LoVo (cell line): ENCODE measurements at places on chromosomes 16 and 17.
A peak's percentile ranks its signal among the peaks of the same experiment; 100 is the strongest.

DNA sequence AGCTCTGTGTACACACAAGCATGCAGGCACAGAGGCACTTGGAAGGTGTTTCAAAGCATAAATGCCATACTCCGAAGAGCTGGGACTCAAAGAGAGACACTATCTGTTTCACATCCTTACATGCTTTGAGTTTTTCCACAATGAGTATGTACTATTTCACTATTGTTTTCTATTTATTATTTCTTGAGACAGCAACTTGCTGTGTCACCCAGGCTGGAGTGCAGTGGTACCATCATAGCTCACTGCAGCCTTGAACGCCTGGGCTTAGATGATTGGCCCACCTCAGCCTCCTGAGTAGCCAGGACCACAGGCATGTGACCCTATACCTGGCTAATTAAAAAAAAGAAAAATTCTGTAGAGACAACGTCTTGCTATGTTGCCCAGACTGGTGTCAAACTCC, 31.6 kb downstream of the CYB5D2 start:
- DNase-seq = no peak

DNA sequence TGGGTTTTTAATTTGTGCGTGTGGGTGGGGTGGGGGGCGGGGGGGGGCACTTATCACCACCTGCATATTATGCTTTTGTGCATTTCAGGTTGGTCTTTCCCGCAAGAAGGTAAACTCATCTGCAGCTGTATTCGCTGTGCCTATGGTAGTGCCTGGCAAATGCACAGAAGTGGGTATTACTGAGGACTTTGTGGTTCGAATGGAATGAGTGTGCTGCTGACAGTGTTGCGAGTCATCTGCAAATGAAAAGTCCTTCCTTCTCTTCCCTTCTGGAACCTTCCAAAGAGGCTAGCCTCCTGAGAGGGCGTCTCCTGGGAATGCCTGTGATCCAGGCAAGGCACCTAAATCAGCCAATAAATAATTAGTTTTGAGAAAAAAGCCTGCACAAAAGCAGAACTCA, 532.9 kb downstream of the MAF start:
- DNase-seq = peak; percentile 12

DNA sequence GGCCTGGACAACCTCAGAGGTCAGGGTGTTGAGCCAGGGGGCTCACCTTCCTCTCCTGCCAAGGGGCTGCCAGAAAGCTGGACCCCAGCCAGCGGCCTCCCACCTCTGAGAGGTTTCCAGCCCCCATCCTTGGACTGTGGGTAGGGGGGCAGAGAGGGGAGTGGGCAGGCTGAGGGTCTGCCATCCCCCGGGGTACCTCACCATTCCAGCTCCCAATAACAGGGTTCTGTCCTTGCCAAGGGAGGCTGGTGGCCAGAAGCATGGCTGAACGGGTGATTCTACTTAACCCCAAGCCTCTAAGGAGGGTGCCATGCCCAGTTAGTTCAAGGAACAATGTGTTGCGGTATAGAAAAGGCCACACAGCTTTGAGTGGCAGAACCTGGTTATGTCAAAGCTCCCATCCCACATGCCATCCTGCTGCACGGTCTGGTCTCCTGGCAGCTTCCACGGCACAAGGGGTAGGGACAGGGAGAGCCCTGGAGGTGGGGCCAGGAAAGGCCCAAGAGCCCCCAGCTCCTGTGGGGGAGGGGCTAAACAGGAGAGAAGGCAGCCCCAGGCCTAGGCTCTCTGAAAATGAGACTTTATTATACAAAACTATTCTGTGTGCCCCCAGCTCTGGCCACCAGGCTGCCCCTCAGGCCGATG, 19.8 kb downstream of the B9D1 start:
- DNase-seq = no peak

DNA sequence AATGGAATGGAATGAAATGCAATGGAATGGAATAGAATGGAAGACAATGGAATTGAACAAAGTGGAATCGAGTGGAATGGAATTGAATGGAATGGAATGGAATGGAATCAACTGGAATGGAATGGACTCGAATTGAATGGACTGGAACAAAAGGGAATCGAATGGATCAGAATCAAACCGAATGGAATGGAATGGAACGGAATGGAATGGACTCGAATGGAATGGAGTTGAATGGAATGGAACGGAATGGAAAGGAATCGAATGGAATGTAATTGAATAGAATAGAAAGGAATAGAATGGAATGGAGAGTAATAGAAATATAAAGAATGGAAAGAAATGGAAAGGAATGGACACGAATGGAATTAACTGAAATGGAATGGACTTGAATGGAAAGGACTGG, 475.2 kb upstream of the WSB1 start:
- no peak for DNase-seq

DNA sequence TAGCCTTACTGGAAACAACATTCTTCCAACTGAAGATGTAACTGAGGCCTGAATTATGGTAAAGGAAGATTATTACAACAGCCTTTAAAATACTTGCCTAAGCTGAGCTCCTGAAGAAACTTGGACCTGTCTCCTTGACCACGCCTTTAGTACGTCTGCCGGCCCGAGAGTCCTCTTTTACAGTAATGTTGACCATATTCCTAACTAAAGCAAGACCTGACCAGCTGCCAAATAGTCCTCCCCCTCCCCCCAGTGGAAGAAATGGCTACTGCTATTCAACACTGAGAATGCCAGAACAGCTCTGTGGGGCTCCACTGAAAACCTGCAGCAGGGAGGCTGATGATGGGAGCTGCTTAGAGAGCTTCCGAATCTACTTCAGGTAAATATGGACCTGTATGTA, 12.6 kb upstream of the FOXJ1 start:
- DNase-seq = no peak

GRCh38 chr16:76345163-76345661, 68.0 kb downstream of the CNTNAP4 start:
- no peak for DNase-seq

DNA sequence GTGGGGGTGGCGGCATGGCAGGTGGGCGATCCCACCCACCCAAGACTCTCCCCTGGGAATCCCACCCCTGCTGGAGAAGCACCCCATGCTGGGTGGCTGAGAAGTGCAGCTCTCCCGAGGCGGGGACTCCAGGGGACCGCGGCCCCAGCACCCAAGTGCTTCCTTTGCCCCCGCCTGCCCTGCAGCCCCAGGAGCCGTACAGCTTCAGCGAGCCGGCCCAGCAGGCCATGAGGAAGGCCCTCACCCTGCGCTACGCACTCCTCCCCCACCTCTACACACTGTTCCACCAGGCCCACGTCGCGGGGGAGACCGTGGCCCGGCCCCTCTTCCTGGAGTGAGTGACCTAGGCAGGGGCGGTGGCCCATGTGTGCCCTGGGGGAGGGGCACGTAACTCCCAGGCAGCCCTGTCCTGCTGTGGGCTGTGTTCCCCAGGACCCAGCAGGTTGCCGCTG, 11.7 kb downstream of the GAA start:
- DNase-seq = no peak

DNA sequence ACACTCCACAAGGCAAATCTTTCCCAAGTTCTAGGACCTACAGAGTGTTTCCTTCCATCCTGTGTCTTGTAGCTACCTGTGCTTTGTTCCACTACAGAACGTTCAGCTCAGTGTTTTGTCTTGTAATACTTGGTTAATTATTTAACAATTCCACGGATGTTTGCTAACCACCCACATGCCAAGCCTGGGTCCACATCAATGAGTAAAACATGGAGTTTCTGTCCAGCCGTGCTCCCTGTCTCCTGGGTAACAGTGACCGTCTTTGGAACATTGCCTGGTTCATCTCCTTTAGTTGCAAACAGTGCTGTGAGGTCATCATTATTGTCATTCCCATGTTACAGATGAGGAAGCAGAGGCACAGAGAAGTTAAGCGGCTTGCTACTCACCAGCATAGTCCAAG, 41.3 kb downstream of the IRF8 start:
- no peak for DNase-seq

GRCh38 chr17:19397556-19398041, 10.6 kb upstream of the MFAP4 start:
- DNase-seq = peak; percentile 70

DNA sequence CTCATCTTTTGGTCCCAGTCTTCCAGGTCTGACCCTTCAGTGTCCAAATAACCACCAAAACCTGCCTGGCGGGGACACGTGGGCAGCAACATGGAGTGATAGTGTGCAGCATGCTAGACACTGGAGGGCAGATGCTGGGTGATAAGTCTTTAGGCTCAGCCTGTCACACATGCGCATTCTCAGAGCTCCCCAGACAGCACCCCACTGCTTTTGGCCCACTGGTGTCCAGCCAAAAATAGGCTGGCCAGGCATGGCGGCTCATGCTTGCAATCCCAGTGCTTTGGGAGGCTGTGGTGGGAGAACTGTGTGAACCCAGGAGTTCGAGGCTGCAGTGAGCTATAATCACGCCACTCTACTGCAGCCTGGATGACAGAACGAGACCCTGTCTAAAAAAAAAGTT, 12.3 kb downstream of the GINS2 start:
- no peak for DNase-seq

- no peak for DNase-seq
Measured at GRCh38 chr16:30896889-30897733, 697 bp downstream of the CTF1 start.

DNA sequence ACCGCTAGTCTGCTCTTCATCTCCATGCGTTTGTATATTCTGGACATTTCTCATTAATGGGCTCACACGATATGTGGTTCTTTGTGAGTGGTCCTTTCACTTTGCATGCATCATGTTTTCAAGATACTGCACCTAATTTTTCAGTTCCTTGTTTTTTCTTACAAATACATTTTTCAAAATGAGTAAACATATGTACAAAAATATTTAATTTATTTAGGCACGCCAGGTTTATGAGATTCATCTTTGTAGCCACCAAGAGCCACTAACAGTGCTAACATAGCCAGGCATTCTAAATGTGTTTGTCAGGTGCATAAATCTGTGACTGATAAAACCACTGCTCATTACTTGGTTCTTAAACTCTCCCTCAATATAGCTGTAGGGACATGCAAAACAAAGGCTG, 375.3 kb downstream of the WWOX start:
- no peak for DNase-seq

DNA sequence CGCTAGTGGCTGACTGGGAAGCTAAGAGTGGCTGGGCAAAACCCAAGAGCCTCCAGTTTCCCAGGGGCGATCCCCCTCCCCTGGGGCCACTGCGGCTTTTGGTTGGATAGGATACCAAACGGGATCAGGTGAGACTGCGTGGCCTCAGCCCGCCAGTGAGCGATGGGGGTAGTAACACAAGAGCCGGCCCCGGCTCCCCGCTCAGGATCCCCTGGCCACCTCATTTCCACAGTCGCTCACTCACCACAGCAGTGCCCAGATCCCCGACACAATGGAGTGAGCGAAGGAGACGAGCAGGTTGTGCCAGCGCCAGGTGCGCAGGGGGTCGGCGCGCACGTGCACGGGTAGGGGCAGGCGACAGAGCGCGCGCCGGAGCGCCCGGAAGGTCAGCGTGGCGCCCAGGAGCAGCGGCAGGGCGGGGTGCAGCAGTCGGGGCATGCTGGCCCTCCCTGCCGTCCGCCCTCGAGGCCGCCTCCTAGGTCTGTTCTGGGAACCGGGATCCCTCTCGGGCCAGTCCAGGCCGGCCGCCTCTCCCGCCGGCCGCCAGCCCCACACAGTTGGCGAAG, 290 bp downstream of the TLCD1 start:
- peak; percentile 79 for DNase-seq

- DNase-seq = no peak
Measured at GRCh38 chr17:64171041-64171440, 41.1 kb upstream of the ERN1 start.

GRCh38 chr17:58005728-58006559, 1.1 kb downstream of the SRSF1 start:
- no peak for DNase-seq

- DNase-seq = no peak
Measured at GRCh38 chr17:39410279-39410678, 8.9 kb upstream of the FBXL20 start.

DNA sequence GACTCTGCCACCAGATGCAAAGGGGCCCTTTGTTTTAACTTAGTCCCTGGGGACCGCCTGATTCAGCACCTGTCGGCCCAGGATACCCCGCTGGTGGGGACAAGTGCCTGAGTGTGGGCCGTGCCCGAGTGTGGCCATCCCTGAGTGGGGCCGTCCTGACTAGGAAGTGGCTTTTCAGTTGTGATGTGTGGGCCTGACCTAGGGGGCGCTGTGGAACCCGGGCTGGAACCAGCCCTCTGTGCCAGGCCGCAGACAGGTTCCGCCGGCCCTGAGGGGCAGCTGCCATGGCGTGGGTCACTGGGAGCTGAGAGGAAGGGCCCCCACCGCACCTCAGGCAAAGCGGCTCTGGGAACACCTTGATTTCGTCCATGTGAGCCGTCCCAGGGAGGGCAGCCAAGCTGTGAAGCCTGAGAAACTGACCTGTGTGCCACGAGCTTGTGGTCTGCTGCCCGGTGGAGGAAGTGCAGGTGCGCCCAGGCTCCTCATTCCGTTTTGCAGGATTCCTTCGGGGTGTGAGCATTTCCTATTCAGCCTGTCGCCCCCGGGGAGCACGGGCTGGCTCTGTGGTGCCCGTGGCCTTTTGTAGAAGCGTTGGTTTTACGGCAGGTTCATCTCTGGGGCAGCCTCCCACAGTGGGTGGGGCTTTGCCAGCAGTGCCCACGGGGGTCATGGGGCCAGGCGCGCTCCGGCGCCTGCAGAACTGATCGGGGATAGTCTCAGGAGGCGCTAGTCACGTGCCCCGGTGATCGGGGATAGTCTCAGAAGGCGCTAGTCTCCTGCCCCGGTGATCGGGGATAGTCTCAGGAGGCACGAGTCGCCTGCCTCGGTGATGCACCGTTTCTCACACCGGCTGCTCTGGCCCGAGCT, 5.3 kb downstream of the RPL13 start:
- DNase-seq = no peak

DNA sequence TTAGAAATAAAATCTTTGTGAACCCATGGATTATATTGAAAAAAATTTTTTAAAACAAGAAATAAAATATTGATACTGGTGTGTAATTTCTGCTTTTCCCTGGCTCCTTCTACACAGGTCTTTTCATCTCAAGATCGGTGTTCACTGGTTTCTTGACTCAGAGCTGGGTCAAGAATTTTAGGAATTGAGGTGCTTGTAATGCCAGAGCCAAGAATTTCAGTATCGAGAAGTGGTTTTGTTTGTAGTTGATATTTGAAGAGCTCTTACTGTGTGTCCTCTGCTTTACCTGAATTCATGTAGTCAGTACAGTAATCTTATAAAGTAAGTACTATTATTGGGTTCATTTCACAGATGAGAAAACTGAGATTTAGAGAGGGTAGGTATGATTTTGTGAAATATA, 7.3 kb downstream of the WWP2 start:
- no peak for DNase-seq

GRCh38 chr16:85372627-85373372, 240.3 kb upstream of the GSE1 start:
- no peak for DNase-seq
